ENCODE measurements at places on chromosomes 11 and 22. TPM values are rescaled to one million over a fixed set of nuclear protein-coding genes. Genes with fewer than 3 reads are reported as not detected.

KDM4E gene
- not detected for total RNA-seq

GTSE1 gene
- 12.3 TPM for total RNA-seq

MMP27 gene
- not detected for total RNA-seq

PIK3IP1 gene
- total RNA-seq, result 21.0 TPM

SEPTIN3 gene
- total RNA-seq, result 3.7 TPM

UPK3A gene
- 0.62 TPM for total RNA-seq

TMEM132A gene
- total RNA-seq, result 218 TPM

TANGO2 gene
- total RNA-seq, result 17.4 TPM

PGA5 gene
- total RNA-seq, result 2.9 TPM

DNA sequence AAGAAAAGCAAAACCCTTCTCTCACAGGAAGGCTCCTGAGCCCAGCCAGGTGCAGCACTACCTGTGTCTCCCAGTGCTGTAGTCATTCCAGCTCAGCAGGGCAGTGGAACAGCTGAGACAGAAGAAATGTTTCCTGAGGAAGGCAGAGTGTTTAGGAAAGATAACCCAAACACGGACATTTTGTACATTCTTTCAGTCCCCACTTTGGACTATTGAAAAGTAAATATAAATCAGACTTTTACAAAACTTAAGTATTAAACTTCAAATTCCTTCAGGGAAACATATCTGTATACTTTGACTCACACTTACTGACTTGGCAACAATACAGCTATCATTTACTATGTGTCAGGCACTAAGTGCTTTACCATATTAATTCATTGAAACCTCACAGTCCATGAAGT, 40.4 kb downstream of the RRAS2 start:
- H3K27me3 ChIP-seq, result no peaks in the 10 kb centered on the region
- no peak overlapping the region for H3K4me3 ChIP-seq
- no peak for DNase-seq
- H3K36me3 ChIP-seq, result no peaks in the 10 kb centered on the region
- no peak overlapping the region for H3K27ac ChIP-seq

DNA sequence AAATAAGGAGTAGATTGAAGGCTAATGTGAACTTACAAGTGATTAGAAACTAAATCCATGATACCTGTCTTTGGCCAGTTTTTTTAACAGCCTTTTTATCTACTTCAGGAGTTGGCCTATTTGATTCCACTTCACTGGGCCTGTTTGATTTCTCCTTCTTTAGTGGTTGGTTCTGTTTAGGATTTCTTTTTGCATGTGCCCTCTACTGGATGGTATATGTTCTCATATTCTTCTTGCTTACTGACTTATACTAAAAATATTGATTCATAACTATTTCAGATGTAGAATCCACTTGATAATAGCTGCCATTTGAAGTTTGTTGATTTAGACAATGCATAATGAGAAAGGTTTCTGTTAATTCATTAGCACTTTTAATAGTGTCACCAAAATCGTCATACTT, 53.9 kb downstream of the USP47 start:
- no peaks in the 10 kb centered on the region for H3K4me1 ChIP-seq
- peaks cover 30% of the 10 kb centered on the region for H3K36me3 ChIP-seq
- no peaks in the 10 kb centered on the region for H3K27me3 ChIP-seq
- H3K27ac ChIP-seq, result no peak overlapping the region
- H3K4me3 ChIP-seq, result no peak overlapping the region

DNA sequence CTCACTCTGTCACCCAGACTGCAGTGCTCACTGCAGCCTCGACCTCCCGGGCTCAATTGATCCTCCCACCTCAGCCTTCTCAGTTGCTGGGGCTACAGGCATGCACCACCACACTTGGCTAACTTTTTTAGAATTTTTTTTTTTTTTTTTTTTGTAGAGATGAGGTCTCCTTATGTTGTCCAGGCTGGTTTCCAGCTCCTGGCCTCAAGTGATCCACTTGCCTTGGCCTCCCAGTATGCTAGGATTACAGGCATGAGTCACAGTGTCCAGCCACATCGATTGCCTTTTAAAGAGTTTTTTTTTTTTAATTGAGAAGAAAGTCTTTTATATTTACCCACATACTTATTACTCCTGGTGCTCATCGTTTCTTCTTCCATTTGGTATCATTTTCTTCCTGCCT, 30.0 kb downstream of the PARVG start:
- H3K36me3 ChIP-seq, result no peaks in the 10 kb centered on the region
- H3K27ac ChIP-seq, result no peak overlapping the region
- H3K4me1 ChIP-seq, result peaks cover 11% of the 10 kb centered on the region

GRCh38 chr11:114160894-114161293, 101.4 kb downstream of the ZBTB16 start:
- no peaks in the 10 kb centered on the region for H3K36me3 ChIP-seq
- H3K4me1 ChIP-seq, result peaks cover 69% of the 10 kb centered on the region
- DNase-seq, result no peak
- H3K4me3 ChIP-seq, result no peak overlapping the region

GRCh38 chr11:130646881-130647280, 198.4 kb downstream of the ADAMTS15 start:
- no peaks in the 10 kb centered on the region for H3K4me1 ChIP-seq
- H3K27me3 ChIP-seq, result no peaks in the 10 kb centered on the region
- H3K27ac ChIP-seq, result no peak overlapping the region
- H3K36me3 ChIP-seq, result no peaks in the 10 kb centered on the region
- peak; percentile 15 for DNase-seq

GRCh38 chr11:117519170-117519569, 191.5 kb downstream of the CEP164 start:
- H3K27me3 ChIP-seq, result peaks cover 30% of the 10 kb centered on the region
- no peaks in the 10 kb centered on the region for H3K36me3 ChIP-seq

GRCh38 chr11:126416542-126417090, 61.1 kb downstream of the ST3GAL4 start:
- peak overlapping the region; percentile 55 for H3K27ac ChIP-seq
- peak overlapping the region; percentile 22 for H3K4me3 ChIP-seq
- DNase-seq, result no peak
- H3K27me3 ChIP-seq, result no peaks in the 10 kb centered on the region
- H3K4me1 ChIP-seq, result peaks cover 11% of the 10 kb centered on the region
- H3K36me3 ChIP-seq, result peaks cover 9% of the 10 kb centered on the region

DNA sequence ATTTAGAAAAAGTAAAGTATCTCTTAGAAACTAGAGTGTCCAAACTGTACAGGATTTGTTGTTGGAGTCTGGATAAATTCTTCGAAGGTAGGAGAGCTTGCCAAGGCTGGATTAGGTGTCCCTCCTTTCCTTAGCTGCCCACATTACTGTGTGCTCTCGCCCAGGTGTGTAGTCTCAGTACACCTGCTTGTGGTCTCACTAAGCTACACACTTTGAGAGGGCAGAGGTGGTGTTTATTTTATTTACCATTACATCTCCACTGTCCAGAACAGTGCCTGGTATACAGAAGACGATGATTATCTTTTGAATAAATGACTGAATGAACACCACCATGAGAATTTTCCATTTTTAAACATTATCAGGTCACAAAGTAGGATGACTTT, 36.5 kb downstream of the VSIG10L2 start:
- H3K4me1 ChIP-seq, result peaks cover 11% of the 10 kb centered on the region
- H3K27ac ChIP-seq, result no peak overlapping the region
- H3K4me3 ChIP-seq, result no peak overlapping the region
- H3K36me3 ChIP-seq, result peaks cover 43% of the 10 kb centered on the region
- DNase-seq, result no peak

- peaks cover 15% of the 10 kb centered on the region for H3K4me1 ChIP-seq
- no peak overlapping the region for H3K27ac ChIP-seq
- no peaks in the 10 kb centered on the region for H3K27me3 ChIP-seq
Observed at GRCh38 chr11:95659088-95659487, 130.5 kb downstream of the FAM76B start.

GRCh38 chr22:37007651-37008050, 11.6 kb downstream of the TST start:
- peak overlapping the region; percentile 2 for H3K27ac ChIP-seq
- peaks cover 37% of the 10 kb centered on the region for H3K27me3 ChIP-seq
- no peak for DNase-seq

- no peaks in the 10 kb centered on the region for H3K4me1 ChIP-seq
- no peak overlapping the region for H3K27ac ChIP-seq
- no peaks in the 10 kb centered on the region for H3K36me3 ChIP-seq
- no peak overlapping the region for H3K4me3 ChIP-seq
- no peak for DNase-seq
- H3K27me3 ChIP-seq, result no peaks in the 10 kb centered on the region
Observed at GRCh38 chr11:29296680-29297079, 720.1 kb downstream of the KCNA4 start.

- H3K36me3 ChIP-seq, result no peaks in the 10 kb centered on the region
- H3K27ac ChIP-seq, result no peak overlapping the region
- peaks cover 3% of the 10 kb centered on the region for H3K27me3 ChIP-seq
- H3K4me3 ChIP-seq, result no peak overlapping the region
- H3K4me1 ChIP-seq, result no peaks in the 10 kb centered on the region
- no peak for DNase-seq
Observed at GRCh38 chr22:19597399-19597735, 73.2 kb upstream of the CLDN5 start.

- H3K27me3 ChIP-seq, result peaks cover 17% of the 10 kb centered on the region
- H3K4me1 ChIP-seq, result peaks cover 43% of the 10 kb centered on the region
- H3K36me3 ChIP-seq, result no peaks in the 10 kb centered on the region
- peak within 1 kb of the TSS; percentile 67 for H3K27ac ChIP-seq
Observed at GRCh38 chr11:8080674-8081590, at the start of gene TUB. TSS of gene TUB (plus strand) at chr11:8081211. CDS start at chr11:8081511, 300 bp downstream.

- no peaks in the 10 kb centered on the region for H3K36me3 ChIP-seq
- DNase-seq, result peak; percentile 64
- H3K4me1 ChIP-seq, result peaks cover 3% of the 10 kb centered on the region
- no peaks in the 10 kb centered on the region for H3K27me3 ChIP-seq
- H3K4me3 ChIP-seq, result no peak overlapping the region
- no peak overlapping the region for H3K27ac ChIP-seq
Observed at GRCh38 chr22:49765951-49766350, 61.7 kb downstream of the BRD1 start.

DNA sequence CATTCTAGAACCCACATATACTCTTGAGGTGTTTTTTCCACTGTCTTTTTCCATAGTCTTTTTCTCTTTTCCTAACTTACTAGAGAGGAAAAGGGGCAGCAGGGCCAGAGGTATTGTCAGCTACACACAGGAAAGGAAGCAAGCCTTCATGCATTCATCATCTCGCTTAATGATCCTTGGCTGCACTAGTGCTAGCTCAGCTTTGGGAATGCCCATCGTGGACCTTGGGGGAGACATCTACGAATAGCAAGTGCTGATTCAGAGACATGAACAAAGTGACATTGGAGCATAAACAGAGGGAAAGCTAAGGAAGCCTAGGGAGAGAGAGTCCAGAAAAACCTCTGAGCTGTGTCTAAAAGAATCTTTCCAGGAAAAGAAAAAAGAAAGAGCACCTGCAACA, 466.3 kb upstream of the ARHGAP42 start:
- peaks cover 11% of the 10 kb centered on the region for H3K4me1 ChIP-seq
- H3K27ac ChIP-seq, result no peak overlapping the region
- DNase-seq, result no peak
- no peaks in the 10 kb centered on the region for H3K36me3 ChIP-seq
- H3K4me3 ChIP-seq, result no peak overlapping the region

GRCh38 chr11:82462608-82463242, 270.9 kb downstream of the FAM181B start:
- H3K36me3 ChIP-seq, result no peaks in the 10 kb centered on the region
- no peak overlapping the region for H3K4me3 ChIP-seq
- H3K27ac ChIP-seq, result no peak overlapping the region
- no peak for DNase-seq
- H3K4me1 ChIP-seq, result no peaks in the 10 kb centered on the region
- peaks cover 11% of the 10 kb centered on the region for H3K27me3 ChIP-seq

- no peak overlapping the region for H3K27ac ChIP-seq
- no peaks in the 10 kb centered on the region for H3K4me1 ChIP-seq
- no peak for DNase-seq
- H3K27me3 ChIP-seq, result peaks cover 61% of the 10 kb centered on the region
Observed at GRCh38 chr11:43601511-43601910, 79.0 kb upstream of the HSD17B12 start.

DNA sequence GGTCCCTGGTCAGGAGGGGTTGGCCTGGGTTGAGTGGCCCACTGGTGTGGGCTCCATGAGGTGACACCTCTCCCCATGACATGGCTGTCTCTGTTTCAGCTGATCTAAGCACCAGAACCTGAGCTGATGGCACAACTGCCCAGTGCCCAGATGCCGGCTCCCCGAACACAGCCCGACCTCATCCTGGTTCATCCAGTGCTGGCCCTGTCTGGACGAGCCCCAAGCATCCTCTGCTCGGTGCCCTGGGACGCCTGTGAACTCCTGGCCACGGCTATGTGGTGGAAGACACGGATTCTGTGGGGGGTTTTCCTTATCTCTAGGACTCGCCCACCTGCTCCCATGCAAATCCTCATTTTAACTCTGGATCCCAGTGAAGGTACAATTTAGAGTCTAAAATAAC, 389.2 kb downstream of the SHANK2 start:
- peaks cover 18% of the 10 kb centered on the region for H3K4me1 ChIP-seq
- DNase-seq, result no peak
- no peak overlapping the region for H3K27ac ChIP-seq
- H3K27me3 ChIP-seq, result peaks cover 5% of the 10 kb centered on the region

GRCh38 chr11:107720303-107720774, 8.5 kb upstream of the SLN start:
- H3K27me3 ChIP-seq, result peaks cover 19% of the 10 kb centered on the region
- DNase-seq, result no peak
- H3K4me1 ChIP-seq, result no peaks in the 10 kb centered on the region
- H3K4me3 ChIP-seq, result no peak overlapping the region
- H3K36me3 ChIP-seq, result no peaks in the 10 kb centered on the region
- peak overlapping the region; percentile 59 for H3K27ac ChIP-seq

- no peak overlapping the region for H3K27ac ChIP-seq
- no peaks in the 10 kb centered on the region for H3K36me3 ChIP-seq
- no peaks in the 10 kb centered on the region for H3K27me3 ChIP-seq
- peaks cover 8% of the 10 kb centered on the region for H3K4me1 ChIP-seq
- no peak for DNase-seq
Observed at GRCh38 chr22:20258021-20258299, 10.2 kb downstream of the RTN4R start.

DNA sequence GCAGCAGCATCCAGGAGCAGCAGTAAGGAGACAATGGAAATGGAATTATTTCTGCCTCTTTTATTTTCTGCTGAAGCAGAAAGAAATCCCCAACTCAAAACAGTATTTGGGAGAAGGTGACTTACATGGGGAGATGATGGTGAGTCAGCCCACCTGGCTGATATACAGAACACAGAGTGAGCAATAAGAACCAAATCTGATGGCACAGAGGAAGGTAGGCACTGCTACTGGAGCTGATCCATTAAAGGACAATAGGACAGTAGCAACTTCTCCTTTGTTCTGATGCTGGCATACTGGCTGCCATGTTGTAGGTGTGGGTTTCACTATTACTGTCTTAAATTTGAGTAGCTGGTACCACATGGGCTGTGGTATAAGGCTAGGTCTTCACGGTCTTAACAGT, 45.2 kb downstream of the CLPB start:
- DNase-seq, result no peak
- no peaks in the 10 kb centered on the region for H3K27me3 ChIP-seq
- peaks cover 4% of the 10 kb centered on the region for H3K36me3 ChIP-seq
- no peak overlapping the region for H3K27ac ChIP-seq
- peaks cover 4% of the 10 kb centered on the region for H3K4me1 ChIP-seq
